Uterus (tissue), 4 donors: ENCODE measurements at places on chromosomes 2 and 18. TPM values are rescaled to one million over a fixed set of nuclear protein-coding genes. Genes with fewer than 3 reads are reported as not detected.

GRCh38 chr2:55922291-55922907, 1.2 kb downstream of the EFEMP1 start:
- DNase-seq = peak; percentile 25

DNA sequence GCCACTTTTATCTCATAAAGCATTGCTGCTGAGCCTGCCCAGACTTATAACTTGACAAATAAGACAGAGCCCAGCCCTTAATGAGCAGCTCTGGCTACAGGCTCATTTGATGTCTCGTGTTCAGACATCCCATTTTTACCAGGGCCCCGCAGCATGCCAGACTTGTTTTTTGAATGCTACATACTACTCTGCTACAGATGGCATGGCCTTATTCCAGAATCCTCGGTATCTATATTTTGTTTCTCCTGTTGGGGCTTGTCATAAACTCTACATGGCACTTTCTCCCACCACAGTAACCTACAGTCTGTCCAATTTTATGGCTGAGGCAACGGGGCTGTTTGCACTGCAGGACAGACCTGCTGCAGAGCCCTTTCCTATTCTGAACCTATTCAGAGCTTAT, 179.0 kb upstream of the DDX18 start:
- no peak for DNase-seq

DNA sequence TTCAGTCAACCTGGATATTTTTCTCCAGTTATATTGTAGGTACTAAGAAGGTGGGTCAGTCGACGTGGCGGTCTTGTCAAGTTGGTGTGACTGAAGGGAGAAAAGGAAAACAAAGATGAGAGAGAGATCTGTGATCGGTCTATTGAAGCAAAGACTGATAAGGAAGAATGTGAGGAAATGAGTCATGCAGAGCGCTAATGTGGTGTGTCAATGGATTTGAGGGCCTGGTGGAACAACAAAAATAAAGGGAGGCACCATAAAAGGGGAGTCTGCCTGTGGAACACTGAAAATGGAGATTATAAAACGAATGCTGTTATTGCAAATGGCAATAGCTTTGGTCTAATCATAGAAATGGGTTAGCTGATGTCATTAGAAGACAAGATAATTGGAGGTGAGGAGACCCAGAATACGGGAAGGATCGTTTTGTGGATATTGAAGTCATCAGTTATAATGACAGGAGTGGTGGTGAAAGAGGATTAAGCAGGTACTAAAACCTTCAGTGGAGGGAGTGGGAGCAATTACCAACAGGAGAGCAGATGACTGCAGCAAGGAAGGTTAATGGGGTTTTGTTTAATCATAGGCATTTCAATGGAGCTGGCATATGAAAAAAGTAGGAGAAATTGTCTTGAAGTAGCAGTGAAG, 599.1 kb upstream of the FSHR start:
- DNase-seq = no peak

DNA sequence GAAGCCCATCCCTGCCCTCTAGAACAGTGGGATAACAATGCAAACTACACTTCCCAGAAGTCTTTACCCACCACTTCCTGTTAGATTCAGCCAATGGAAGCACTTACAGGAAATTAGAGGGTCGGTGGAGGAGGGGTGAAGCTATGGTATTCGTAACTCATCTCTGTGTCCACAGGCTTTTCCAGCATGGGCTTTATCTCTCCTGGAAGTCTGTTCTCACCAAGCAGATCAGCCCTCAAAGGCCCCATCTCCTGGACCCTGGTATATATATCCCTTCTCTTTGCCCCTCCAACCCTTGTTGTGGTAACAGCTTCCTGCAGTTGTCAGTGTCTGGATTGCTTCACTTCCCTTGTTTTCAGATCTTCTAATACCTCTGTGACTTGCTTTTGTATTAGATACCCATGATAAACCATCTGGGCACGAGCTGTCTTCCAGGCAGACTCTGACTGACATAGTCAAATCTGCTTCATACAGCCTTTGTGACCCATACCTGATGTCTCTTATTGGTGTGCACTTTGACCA, 475.0 kb upstream of the POU3F3 start:
- DNase-seq = no peak

- DNase-seq = no peak
Measured at GRCh38 chr18:74376523-74376922, 60.9 kb downstream of the C18orf63 start.

- no peak for DNase-seq
Measured at GRCh38 chr2:40466332-40466906, 14.5 kb upstream of the SLC8A1 start.

- DNase-seq = no peak
Measured at GRCh38 chr2:224173933-224174332, 134.8 kb upstream of the SERPINE2 start.

GRCh38 chr18:57004366-57005121, 142.3 kb upstream of the BOD1L2 start:
- DNase-seq = no peak

The DHRS9 gene
- total RNA-seq = 0.48 TPM

The FOXD4L1 gene
- total RNA-seq = not detected

The LMAN1 gene
- total RNA-seq = 64.7 TPM
